ENCODE measurements at places on chromosomes 3 and 15.

DNA sequence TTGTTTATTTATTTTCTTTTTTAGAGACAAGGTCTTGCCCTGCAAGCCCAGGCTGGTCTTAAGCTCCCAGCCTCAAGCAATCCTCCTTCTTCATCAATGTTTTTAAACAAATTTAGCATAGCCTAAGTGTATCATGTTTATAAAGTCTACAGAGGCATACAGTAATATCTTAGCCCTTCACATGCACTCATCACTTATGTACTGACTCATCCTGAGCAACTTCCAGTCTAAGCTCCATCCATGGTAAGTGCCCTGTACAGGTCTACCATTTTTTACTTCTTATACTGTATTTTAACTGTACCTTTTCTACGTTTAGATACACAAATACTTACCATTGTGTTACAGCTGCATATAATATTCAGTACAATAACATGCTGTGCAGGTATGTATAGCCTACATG lies 860.0 kb downstream of the FHIT start:
- DNase-seq = no peak

DNA sequence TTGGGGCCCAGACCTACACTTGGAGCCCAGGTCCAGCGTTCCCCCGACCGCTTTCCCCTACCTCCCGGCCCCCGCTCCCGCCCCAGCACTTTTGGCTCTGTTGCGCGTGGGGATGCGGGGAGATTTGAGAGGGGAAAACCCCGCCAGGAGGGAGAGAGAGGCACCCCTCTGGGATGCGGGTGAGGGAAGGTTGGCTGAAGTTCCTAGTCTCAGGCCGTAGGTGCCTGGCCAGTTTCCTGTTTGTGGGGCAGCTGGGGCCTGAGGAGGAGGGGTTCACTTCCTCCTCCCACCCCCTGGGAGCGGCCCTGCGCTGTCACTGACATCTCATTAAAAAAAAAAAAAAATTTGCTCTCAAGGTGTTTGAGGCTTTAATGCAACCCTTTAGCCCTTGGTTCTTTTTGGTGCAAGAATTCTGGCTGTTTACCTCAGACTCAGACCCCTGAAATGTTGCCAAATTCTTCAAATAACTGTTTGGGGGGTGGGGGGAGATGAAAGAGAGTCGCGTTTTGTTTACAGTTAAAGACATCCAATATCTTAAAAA lies 2.6 kb downstream of the FAM43A start:
- peak; percentile 37 for DNase-seq

DNA sequence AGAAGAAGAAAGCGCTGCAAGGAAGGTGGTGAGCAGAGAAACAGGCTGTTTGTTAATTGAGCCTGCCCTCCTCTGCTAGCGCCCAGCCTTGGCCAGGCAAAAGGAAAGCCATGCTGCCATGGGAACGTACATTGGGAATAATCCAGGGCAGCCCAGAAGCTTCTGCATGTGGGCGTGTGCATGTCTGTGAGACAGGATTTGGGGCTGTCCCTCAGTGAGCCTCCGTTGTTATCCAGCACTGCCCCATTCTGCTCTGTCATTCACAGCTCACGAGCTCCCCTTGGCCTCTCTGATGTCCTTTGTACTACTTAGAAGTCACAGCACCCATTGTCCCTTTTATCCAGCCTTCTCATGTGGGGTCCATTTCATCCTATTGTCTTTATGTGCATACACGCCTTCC lies 239.1 kb upstream of the ROPN1 start:
- DNase-seq = no peak

DNA sequence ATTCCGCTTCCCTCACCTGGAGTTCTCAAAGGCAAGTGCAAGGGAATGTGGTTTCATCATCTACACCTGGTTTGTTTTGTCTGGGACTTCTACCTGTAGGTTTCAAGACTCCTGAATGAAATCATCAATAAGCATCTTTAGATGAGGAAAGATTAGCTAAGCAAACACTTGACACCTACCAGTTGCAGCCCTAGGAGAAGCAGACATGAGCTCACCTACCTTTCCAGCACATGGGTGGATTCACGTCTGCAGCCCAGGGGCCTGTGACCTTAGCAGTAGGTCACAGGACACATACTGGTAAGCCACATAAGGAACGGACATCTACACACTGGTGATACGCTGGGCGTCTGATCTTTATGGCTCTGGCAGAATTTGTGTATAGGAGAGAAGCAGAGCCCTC lies 26.7 kb downstream of the SLCO2A1 start:
- DNase-seq = no peak
